Upper lobe of right lung (tissue), 1 donor: ENCODE measurements at places on chromosomes 1 and 21. TPM values are rescaled to one million over a fixed set of nuclear protein-coding genes. Genes with fewer than 3 reads are reported as not detected.

Gene PTPRF
- 199 TPM for total RNA-seq

Gene TCEA3
- total RNA-seq: 39.4 TPM

GRCh38 chr21:42833439-42833815 is 45.9 kb downstream of the WDR4 start:
- DNase-seq: peak; percentile 62

DNA sequence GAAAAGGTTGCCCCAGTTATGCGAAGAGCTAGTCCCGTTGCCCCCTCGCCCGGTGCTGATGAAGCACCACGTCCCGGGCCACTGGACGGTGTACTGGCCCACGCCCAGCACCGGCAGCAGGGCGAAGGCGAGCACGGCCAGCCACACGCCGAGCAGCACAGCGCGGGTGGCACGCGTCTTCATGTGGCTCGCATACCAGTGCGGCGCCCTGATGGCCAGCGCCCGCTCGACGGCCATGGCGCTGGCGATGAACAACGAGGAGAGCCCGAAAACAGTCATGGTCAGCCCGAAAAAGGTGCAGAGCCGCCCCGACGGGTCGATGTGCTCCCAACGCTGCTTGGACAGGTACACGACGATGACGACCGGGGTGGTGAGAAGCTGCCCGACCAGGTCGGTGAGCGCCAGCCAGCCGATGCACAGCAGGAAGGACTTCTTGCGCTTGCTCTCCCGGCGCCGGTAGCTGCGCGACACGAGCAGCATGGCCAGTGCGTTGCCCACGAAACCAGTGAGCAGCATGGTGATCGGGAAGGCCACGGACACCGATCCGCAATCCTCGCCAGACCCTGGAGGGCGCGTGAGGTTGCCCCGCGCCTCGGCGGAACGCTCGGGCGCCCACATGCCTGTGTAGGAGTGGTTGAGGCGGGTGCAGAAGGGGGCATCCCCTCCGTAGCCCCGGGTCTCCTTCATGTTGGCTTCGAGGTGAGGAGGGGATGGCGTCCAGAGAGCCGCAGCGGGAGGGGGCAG is 553 bp downstream of the PTGER3 start:
- peak; percentile 69 for DNase-seq

- DNase-seq: no peak
These were observed 74.6 kb downstream of the MAN1C1 start for GRCh38 chr1:25691211-25691610.
